ENCODE measurements at places on chromosomes 5 and 9.
A peak's percentile ranks its signal among the peaks of the same experiment; 100 is the strongest.

- DNase-seq, result no peak
These were observed 17.6 kb downstream of the AFAP1L1 start for GRCh38 chr5:149289301-149289700.

- DNase-seq, result no peak
These were observed 58.0 kb downstream of the PTPN3 start for GRCh38 chr9:109440117-109440515.

- peak; percentile 28 for DNase-seq
These were observed 371.6 kb downstream of the KDM4C start for GRCh38 chr9:7129391-7129790.

DNA sequence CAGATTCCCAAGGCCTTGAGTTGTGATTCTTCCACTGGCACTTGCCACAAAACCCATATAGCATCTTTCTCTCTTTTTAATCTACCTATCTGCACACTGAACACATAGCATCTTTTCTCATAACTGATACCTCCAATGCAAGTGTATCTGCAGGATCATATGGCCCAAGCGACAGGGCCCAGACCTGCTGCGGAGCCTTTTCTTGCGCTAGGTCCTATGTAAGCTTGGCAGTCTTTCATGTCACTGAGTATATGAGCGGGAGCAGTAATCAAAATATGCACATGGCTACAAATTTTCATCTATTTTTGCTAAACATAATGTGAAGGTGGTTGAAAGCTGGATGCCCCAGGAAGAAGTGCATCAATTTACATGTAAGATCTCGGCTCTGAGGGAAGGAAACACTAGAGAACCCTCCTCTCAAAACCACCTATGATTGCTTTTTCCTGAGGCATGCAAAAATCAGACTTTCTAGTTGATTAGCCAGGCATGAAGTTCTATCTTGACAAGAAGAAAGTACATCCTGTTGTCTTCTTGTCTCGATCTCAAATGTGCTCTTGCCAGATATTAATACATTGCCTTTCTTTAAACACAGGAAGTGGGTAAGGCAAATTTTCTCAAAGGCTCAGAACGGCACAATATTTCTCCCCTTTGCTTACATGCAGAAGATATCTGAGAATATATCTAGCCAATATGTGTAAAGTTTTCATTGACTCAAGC lies 26.9 kb upstream of the CEMIP2 start:
- DNase-seq, result no peak

GRCh38 chr9:134390537-134390936 lies 64.3 kb downstream of the RXRA start:
- no peak for DNase-seq

DNA sequence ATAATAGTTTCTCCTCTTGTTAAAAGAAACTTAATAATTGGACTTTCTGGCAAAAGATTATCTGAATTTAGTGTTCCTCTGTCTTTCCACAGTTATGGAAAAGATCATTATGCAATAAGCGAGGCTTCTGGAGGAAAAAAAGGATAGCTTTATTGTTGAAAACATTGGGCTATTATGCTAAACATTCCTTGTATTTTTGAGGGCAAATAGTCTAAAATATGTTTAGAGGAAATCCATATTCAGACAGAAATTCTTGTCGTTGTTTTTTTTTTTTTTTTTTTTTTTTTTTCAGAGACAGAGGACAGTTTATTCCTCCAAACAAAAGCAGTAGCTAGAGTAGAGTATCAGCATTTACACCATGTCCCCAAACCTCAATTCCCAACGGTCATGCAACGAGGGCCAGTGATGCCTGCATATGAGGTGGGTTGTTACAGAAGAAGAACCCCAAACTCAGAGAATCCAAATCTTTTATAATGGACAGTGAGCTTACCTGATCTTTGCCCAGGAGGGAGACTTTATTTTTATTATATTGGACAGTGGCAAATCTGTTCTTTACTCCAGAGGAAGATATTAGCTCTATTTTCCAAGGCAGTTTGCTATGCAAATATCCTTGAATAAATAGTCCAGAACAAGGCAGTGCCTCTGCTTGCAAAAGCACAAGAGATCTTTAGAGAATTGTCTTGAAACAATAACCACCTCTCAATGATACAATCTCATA lies 48.4 kb upstream of the CDK5RAP2 start:
- no peak for DNase-seq

Data from M059J (cell line).